ENCODE measurements at places on chromosomes 2 and 18.

- DNase-seq, result no peak
Observed at GRCh38 chr2:173982918-173983317, 17.7 kb upstream of the SP3 start.

DNA sequence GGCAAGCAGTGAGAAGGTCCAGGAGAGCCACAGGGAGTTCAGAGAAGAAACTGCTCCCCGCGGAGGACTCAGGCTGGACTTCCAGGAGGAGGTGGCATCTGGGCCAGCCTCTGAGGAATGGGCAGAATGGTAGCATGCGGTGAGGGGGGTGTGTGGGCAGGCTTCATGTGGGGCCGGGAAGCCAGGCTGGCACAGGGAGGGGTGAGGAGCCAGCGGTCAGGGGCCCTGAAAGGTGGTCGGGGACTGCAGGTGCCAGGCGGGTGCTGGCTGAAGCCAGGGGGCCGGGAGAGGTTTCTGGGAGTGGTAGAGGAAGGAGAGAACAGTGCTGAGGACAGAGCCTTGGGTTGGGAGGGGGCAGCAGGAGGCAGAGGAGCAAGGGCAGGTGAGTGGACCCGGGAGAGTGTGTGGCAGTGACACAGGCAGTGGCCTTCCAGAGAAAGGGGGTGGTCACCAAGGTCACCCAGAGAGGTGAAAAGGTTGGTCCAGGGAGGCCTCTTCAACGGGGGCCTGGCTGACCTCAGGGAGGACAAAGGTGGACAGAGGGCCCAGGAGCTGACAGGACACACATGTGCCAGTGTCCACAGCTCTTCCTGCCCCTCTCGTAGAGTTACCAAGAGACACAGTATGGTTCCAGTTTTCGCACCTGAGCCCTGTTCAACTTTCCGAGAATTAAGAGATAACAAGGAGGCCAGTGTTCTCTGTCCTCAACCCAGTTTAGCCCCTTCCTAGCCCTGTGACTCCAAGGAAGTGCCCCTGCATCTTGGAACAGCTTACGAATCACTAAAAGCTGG, 101.2 kb upstream of the ASB18 start:
- DNase-seq, result no peak

DNA sequence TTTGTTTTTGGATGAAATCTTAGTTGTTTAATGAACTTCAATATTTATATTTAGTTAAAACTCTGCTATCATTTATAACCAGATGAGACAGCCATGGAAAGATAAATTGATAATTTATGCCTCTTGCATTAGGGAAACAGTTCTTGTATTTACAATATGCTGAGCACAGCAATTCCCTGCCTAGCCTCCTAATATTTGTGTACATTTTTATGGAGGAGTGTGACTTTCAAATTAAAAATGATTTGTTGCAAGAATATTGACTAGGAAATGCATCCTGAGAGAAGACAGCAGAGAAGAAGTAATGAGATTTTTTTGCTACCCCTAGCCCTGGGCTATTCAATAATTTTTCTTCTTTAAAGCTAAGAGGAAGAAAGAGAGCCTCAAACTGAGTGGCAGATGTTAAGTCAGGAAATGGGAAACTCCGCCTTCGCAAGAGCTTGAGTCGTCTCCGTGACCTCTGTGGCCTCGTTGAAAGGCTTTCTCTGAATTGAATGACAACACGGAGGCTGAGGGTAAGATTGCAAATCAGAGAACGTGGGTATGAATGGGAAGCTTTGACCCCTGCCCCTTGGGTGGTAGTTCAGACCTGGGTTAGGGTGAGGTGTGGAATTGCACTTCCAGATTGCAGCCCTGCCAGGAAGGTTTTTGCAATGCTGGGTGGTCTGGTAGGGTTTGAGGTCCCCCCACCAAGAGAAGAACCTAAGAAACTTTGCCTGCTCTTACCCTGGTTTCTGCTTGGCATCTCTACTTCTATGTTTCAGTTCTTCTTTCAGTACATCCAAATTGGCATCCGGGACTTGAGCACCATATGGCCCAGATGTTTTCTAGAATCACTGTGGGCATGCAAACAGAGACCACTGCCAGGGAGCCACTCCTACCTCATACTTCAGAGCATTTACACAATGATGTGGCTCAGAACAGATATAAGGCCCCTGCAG, 210.3 kb upstream of the RBMS1 start:
- DNase-seq, result no peak

- no peak for DNase-seq
Observed at GRCh38 chr2:99255491-99256318, at the start of gene LYG2. LYG2 (minus strand) TSS chr2:99255666; CDS start chr2:99254260, 1,406 bp downstream.

GRCh38 chr2:189836644-189837043, 52.4 kb downstream of the PMS1 start:
- DNase-seq, result peak; percentile 92

DNA sequence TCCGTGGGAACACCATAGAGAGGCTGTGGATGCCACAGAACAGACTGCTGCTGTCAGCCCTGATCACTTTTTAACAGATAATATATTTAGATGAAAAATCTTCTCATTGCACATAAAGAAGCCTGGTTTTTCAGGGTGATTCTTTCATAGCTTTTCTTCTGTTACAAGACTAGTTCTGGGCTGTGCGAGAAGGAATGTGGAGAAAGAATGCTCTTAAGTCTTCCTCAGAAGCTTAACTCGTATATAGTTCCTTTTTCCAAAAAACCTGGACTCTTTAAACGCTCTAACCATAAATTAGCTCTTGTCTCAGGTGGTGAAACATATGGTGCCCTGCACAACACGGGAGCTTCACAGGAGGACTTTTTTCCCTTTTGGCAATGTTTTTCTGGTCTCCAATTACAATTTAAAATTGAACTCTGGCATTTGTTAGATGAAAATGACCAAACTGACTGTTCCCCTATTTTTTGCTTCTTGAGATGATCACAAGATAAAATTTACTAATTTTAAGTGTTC, 125.9 kb upstream of the SMAD7 start:
- DNase-seq, result no peak

GRCh38 chr2:168499500-168499899, 43.4 kb downstream of the CERS6 start:
- no peak for DNase-seq

GRCh38 chr18:23992089-23992940, 22.2 kb upstream of the TTC39C start:
- DNase-seq, result no peak

DNA sequence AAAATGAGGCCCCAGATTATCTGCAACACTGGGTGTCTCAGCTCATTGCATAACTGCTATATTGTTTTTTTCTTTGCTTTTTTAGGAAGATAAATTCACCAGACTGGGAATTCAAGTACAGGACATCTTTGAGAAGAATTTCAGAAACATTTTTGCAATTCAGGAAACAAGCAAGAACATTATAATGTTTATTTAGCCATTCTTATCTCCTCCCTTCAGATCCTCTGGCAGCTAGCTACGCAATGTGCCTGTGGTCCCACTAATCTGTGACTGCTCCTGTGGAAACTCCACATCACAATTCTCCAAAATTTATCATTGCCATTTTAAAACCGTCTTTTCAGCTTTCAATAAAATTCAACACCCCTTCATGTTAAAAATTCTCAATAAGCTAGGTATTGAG, 126.8 kb downstream of the SP100 start:
- DNase-seq, result no peak

DNA sequence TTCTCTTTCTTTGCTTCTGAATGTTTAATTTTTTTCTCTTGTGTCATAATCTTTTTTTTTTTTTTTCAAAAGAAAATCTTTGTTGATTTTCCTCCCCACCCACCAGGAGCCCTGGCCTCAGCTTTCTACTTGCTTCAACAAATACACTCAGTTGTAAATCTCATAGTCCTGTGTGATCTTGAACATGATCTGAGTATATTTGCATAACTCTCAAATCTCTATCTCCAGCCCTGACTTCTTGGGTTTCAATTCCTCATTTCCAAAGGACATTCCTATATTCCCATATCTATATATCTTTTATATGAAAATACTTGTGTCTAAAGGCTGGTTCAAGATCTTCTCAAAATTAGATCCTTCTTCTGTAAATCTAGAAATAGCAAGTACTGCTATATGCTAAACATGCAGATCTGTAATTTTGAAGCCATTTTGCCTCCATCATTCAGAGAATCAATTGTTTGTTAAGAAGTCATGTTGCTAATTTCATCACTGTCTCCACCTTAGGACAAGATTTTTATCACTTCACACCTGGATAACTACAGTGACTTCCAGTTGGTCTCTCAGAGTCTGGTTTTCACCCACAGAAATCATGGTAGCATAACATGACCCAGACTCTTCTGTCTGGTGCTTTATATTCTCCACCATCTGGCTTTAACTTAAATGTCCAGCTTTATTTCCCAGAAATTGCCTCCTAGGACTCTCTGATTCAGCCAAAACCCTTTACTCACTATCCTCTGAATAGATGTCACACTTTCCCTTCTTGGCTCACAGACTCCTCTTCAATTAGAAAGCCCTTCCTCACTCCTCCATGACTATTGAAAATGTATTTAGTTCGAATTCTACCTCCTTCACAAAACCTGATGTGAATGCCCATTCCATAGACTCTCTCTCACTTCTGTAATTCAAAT, 98.1 kb downstream of the ZEB2 start:
- DNase-seq, result no peak

DNA sequence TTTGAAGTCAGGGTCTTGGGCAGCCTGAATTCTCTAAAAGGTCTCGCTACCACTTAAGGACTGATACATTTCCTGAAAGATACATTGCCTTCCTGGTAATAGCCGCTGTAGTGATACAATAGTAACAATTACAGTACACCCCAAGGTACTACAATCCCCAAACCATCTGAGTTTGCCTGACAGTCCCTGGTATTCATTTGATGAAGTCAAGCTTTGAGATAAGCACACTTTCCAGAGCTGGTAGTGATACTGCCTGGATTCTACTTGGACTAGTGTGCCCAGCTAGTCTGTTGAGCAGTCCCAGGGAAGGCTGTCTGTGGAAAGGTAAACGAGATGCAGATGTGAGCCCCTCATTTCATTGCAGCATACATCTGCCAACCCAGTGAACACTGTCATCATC, 24.4 kb upstream of the ITGB6 start:
- no peak for DNase-seq

DNA sequence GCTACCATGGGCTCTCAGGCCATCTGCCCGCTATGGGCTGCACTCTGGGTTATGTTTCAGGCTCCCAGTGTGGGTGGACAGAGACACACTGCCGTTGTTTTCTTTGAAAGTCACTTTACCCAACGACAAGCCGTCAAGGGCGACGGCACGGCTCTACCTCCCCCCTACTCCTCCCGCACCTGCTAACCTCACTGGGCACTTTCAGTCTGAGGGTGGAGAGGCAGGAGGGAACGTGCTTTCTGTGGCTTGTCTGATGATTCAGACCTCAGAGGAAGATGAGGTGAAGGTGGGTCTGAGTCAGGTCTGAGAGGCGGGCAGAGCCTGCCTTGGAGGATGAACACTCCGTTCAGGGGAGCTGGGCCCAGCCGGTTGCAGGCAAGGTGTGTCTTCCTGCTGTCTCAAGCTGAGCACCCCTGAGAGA, 147.6 kb upstream of the HDAC4 start:
- DNase-seq, result no peak

GRCh38 chr2:96838345-96839292, 5.2 kb downstream of the ANKRD23 start:
- DNase-seq, result no peak

GRCh38 chr2:65350651-65351056, 81.7 kb downstream of the SPRED2 start:
- no peak for DNase-seq
